ENCODE measurements at places on chromosomes 1 and 21.

DNA sequence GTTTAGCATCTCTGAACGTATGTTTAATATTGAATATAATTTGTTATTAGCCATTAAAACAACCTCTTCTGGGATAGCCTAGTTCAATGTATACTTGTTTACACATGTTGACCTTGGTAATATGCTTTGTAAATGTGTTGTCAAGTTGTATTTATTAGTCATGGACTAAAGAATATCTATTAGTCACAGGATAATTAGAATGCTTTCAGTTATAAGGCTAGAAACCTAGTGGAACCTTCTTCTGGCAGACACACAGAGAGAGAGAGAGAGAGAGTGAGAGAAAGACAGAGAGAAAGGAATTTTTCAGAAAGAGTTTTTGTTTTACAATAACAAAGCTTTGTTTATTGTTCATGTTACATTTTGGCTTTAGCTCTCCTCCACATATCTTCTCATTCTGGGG is 181.1 kb upstream of the APP start:
- DNase-seq: no peak

- no peak for DNase-seq
These were observed 26.6 kb downstream of the DDAH1 start for GRCh38 chr1:85438353-85438752.

DNA sequence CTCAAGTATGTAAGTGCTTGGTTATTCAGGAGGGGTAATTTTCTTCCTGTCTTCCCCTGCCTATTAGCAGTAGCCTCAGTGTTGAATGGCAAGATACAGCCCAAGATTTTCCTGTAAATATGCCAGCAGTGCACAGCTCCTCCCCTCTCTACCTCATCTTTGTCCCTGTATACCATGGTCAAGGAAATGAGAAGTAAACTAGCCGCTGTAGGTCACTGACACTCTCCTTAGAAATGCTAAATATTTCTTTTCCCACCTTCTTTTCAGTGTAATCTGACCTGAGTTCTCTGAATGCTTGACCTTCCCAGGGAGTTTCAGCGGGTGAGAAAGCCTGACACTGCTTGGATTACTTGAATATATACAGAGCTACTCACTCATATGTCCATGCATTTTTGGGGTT is 84.1 kb upstream of the ZNF326 start:
- DNase-seq: no peak

DNA sequence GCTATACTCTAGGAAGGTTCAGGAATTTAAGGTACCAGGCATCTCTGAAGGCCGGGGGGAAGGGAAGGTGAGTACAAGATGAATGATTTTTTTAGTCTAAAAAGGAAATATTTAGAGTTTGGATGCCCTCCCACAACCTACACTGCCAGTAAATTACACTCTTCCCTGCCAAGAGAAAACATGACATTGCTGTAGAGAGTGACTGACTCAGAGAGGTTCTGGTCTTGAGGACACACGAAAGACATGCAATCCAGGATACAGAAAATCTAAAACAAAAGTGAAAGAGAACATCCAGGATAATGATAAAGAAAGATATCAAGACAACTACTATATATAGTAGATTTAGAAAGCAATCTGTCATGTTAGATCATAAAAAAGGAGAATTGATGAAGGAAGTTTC is 200.5 kb downstream of the TYW3 start:
- DNase-seq: no peak

DNA sequence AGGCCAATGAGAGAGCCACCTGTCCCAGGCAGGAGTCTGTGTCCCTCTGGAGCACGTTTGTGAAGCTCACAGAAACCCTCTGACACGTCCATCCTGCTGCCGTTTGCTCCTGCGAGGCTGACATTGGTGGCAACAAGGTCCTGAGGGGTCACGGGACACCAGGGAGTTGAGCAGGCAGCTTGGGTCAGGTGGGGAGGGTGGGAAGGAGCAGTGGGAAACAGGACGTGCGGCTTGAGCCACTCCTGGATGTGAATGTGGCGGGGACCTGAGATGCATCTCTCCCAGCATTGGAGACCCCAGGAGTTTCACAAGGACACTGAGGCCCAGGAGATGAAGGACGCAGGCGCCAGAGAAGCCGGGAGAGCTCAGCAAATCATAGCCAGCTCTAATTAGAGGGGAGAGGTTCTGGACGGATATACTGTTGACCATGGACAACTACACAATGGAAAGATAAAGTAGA is 149.0 kb downstream of the PEX14 start:
- DNase-seq: no peak

GRCh38 chr1:11796036-11796828 is 9.5 kb downstream of the MTHFR start:
- DNase-seq: no peak

DNA sequence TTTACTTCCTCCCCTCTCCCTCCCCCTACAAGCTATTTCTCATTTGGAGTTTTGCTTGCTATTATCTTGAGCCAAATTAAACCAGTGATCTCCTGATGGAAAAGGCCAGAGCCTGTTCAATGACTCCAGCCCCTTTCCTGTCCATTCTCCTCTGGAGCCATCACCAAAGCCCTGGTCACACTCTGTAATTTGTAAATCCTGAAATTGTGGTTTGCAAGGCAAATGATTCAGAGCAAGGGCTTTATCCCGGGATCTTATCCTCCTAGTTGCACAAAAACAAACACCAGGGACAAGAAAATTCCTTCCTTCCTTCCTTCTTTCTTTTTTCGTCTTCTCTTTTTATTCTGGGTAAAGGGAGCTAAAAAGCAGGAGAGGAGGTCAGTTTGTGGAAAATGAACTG is 366.1 kb upstream of the ST6GALNAC5 start:
- no peak for DNase-seq

DNA sequence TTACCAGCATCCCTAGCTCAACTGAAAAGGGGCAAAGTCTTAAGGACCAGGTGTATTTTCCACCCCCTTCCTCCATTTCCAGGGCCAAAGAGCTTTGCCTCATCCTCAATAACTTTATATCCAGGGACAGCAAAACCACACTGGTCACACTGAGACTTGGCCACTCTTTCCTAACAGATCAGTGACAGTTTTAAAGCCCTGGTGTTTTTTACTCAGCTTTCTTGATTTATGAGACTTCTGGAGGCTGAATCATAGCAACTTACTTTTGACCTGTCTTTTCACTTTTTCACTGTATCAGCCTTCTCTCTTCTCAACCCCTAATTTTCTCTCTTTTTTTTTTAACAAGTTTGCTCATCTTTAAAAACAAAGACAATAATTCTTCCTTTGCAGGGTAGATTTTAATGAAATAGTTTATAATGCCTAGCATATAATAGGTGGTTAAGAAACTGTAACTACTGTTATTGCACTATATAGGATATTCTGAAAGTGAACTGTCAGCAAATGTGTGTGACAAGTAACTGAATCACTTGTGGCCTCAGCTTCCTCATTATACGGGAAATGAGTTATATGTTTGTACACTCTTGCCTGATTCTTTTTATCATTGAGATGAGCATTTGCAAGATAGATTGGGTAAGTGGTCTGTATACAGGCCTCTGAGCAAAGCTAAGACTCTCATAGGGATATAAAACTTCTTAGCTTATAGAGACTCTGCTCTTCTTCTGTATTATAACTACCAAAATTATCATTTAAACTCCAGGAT is 19.7 kb upstream of the DYNLT5 start:
- no peak for DNase-seq

DNA sequence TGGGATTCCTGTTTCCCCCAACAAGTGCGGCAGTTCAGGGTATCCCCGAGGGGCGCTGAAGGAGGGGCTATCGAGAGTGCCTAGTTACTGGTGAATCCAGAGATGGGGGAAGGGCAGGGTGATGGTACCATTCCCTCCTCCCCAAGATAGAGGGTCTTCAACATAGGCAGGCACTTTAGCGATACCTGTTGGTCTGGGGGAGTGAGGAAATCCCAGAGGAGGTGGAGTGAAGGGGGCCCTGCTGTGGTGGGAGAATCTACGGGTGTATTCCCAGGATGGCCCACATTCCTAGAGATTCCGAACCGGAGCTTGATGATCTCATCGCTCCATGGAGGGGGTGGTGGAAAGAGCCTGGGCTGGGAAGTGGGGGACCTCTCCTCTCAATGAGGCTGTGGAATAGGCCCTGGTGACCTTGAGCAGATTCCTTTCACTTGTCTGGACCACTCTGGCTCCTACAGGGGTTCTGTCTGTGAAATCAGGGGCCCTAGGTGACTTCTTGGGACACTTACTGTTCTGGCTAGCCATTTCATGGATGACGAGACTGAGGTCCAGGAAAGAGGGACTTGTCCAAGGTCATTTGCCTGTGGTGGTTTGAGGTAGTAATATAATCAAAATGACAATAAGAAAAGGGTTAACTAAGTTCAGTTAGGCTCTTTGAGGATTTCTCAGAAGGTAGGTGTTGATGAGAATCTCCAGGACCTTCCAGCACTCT is 52.7 kb upstream of the SYNC start:
- no peak for DNase-seq

- DNase-seq: no peak
These were observed 1.7 kb upstream of the NECTIN4 start for GRCh38 chr1:161091093-161091492.

GRCh38 chr1:53655931-53656746 is 82.8 kb downstream of the GLIS1 start:
- DNase-seq: no peak

All from T47D (cell line).